Memory B cell (primary cell): ENCODE measurements at places on chromosomes 2 and 18.
A peak's percentile ranks its signal among the peaks of the same experiment; 100 is the strongest.

GRCh38 chr18:55405893-55406406, 182.0 kb downstream of the TCF4 start:
- no peaks in the 10 kb centered on the region for H3K27me3 ChIP-seq
- H3K36me3 ChIP-seq, result peaks cover 1% of the 10 kb centered on the region
- no peak for DNase-seq
- H3K4me1 ChIP-seq, result peaks cover 5% of the 10 kb centered on the region

GRCh38 chr2:238879043-238879442, 31.2 kb downstream of the TWIST2 start:
- no peaks in the 10 kb centered on the region for H3K27me3 ChIP-seq
- no peaks in the 10 kb centered on the region for H3K4me1 ChIP-seq
- H3K36me3 ChIP-seq, result no peaks in the 10 kb centered on the region
- DNase-seq, result no peak
- no peak overlapping the region for H3K4me3 ChIP-seq

DNA sequence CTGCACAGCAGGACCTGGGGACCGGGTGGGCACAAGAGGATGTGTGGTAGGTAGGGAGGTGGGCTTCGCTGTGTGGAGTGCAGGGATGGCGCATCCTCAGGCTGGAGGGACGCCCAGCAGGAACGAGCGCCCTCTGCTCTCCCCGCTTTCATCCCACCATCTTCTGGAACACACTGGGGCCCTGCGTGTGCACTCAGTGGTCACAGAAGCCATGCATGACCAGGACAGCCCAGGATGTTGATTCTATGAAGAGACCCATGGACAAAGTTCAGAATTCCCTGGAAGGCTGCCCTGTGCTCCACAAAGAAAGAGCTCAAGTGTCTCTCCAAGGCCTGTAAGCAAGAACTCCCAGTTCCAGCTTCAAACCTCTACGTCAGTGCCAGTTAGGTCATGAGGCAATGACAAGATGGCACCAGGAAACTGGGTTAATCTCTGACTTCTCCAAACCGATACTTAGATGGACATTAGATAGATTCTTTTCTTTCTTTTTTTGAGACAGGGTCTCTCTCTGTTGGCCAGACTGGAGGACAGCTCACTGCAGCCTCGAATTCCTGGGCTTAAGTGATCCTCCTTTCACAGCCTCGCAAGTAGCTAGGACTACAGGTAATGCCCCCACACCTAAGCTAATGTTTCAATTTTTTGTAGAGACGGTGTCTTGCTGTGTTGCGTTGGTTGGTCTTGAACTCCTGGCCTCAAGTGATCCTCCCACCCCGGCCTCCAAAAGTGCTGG, 3.4 kb downstream of the SLC66A2 start:
- peaks cover 8% of the 10 kb centered on the region for H3K36me3 ChIP-seq
- peak overlapping the region; percentile 24 for H3K27ac ChIP-seq
- H3K27me3 ChIP-seq, result no peaks in the 10 kb centered on the region
- no peak overlapping the region for H3K4me3 ChIP-seq
- peaks cover 40% of the 10 kb centered on the region for H3K4me1 ChIP-seq
- DNase-seq, result no peak

DNA sequence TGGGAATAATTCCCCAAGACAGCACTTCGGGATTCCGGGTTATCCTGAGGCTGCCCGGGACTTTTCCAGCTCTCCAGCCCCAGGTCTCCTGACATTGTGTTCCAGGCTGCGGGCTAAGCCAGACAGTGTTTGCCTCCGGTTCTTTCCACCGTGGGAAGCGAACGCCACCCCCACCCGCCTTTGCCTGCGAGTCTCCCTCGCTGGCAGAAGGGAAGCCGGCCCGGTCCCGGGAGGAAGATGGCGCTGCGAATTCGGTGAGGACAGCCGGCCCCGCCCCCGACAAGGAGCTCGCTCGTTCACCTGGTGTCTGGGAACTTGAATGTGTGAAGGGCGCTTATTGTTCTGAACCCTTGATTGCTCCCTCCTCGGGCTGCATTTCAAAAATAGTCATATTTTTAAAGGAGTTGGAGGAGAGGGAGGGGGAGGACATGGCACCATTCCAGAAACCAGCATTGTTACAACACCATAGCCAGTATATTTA, 2.9 kb downstream of the LRATD1 start:
- no peak overlapping the region for H3K4me3 ChIP-seq
- no peak for DNase-seq
- no peaks in the 10 kb centered on the region for H3K36me3 ChIP-seq
- no peak overlapping the region for H3K27ac ChIP-seq
- H3K4me1 ChIP-seq, result no peaks in the 10 kb centered on the region
- H3K27me3 ChIP-seq, result peaks cover 16% of the 10 kb centered on the region

DNA sequence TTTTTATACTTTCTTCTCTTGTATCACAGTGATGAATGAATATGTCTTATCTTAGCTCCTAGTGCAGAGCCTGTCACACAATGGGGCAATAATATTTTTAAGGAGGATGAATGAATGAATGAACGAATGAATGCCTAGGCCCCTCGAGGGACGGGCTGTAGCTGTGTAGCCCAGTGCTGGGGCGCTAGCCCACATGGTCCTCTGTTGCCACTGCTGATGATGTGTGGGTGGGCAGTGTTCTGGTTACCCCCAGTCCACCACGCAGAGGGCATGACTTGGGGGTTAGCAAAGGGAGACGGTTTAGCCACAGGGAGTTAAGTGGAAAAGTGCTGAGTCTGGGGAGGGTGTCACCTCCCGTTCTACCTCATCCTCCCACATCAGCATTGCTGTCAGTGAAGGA, 134.2 kb downstream of the SMAD7 start:
- H3K36me3 ChIP-seq, result no peaks in the 10 kb centered on the region
- DNase-seq, result no peak
- H3K27ac ChIP-seq, result no peak overlapping the region
- no peaks in the 10 kb centered on the region for H3K27me3 ChIP-seq
- H3K4me3 ChIP-seq, result no peak overlapping the region

- no peak for DNase-seq
- no peaks in the 10 kb centered on the region for H3K27me3 ChIP-seq
- H3K27ac ChIP-seq, result peak overlapping the region; percentile 92
- H3K4me3 ChIP-seq, result peak overlapping the region; percentile 72
- peaks cover 22% of the 10 kb centered on the region for H3K36me3 ChIP-seq
These were observed 23.6 kb downstream of the ANKRD44 start for GRCh38 chr2:197286805-197287595.

DNA sequence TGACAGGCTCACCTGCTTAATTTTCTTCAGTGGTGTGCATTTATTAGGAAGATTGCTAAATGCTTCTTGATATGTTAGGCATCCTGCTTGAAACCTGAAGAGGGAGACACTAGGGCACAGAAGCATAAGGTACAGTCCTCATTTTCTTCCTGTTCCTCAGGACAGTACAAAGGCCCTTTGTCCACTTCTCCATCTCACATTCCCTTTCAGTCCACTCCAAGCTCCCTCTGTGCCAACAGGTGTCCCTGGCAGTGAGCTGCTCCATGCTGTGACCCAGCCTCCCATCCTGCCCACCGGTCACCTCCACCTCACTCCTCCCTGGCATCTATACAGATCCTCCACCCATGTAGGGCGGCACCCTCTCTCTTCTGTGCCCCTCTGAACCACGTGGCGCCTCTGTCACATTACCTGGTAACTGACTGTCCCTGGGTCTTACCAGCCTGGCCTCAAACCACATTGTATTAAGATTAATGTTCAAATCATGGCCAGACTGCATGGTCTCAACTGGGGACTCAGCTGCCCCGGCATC, 162.8 kb downstream of the VAPA start:
- no peaks in the 10 kb centered on the region for H3K36me3 ChIP-seq
- H3K4me1 ChIP-seq, result no peaks in the 10 kb centered on the region
- DNase-seq, result no peak

- peak overlapping the region; percentile 69 for H3K4me3 ChIP-seq
- peaks cover 3% of the 10 kb centered on the region for H3K27me3 ChIP-seq
- no peaks in the 10 kb centered on the region for H3K36me3 ChIP-seq
These were observed 4.5 kb upstream of the GAL3ST2 start for GRCh38 chr2:241772063-241772499.

- DNase-seq, result no peak
- H3K27ac ChIP-seq, result no peak overlapping the region
- no peaks in the 10 kb centered on the region for H3K4me1 ChIP-seq
These were observed 43.5 kb upstream of the CTLA4 start for GRCh38 chr2:203824057-203824456.

DNA sequence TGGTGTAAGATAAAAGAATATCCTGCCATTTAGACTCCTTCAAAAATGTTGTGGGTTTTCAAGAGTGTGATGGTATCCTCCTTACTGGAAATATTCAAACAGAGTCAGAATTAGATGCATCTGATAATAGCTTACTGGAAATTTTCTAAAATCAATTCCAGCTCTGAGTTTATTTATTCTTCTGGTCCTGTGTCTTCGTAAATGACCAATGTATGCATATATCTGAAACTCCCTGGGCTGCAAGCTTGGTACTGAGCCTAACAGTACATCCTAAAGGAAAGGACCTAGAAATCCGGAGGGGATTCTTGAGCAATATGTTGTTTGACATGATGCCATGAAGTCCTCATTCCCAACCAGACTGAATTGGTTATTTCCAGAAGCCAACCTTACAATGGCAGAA, 130.4 kb downstream of the KCNE4 start:
- no peak overlapping the region for H3K4me3 ChIP-seq
- DNase-seq, result no peak
- no peaks in the 10 kb centered on the region for H3K36me3 ChIP-seq
- H3K4me1 ChIP-seq, result no peaks in the 10 kb centered on the region
- H3K27me3 ChIP-seq, result peaks cover 3% of the 10 kb centered on the region
- H3K27ac ChIP-seq, result no peak overlapping the region

GRCh38 chr18:63908858-63909257, 1.1 kb downstream of the SERPINB10 start:
- no peak for DNase-seq
- peaks cover 5% of the 10 kb centered on the region for H3K27me3 ChIP-seq
- no peak overlapping the region for H3K4me3 ChIP-seq
- H3K4me1 ChIP-seq, result peaks cover 4% of the 10 kb centered on the region
- H3K27ac ChIP-seq, result no peak overlapping the region
- no peaks in the 10 kb centered on the region for H3K36me3 ChIP-seq

- no peaks in the 10 kb centered on the region for H3K36me3 ChIP-seq
- H3K27ac ChIP-seq, result no peak overlapping the region
- no peaks in the 10 kb centered on the region for H3K27me3 ChIP-seq
- no peaks in the 10 kb centered on the region for H3K4me1 ChIP-seq
These were observed 73.7 kb downstream of the LRATD1 start for GRCh38 chr2:14706201-14706600.

DNA sequence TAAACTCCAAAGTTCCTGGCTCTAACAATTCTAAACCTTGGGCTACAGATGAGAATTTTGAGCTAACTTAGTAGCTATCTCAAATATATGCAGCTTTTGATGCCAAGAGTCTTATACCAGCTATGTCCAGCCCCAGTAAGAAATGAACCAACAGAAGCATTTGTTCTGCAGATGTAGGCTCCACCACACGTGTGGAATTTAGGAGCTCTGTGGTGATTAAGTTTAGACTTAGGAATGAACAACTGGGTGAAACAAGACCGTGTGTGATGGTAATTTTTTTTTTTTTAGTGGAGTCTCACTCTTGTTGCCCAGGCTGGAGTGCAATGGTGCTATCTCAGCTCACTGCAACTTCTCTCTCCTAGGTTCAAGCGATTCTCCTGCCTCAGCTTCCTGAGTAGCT, 179.7 kb downstream of the ANKRD30B start:
- H3K27me3 ChIP-seq, result no peaks in the 10 kb centered on the region
- DNase-seq, result no peak
- no peaks in the 10 kb centered on the region for H3K4me1 ChIP-seq
- no peak overlapping the region for H3K4me3 ChIP-seq
- H3K27ac ChIP-seq, result no peak overlapping the region

DNA sequence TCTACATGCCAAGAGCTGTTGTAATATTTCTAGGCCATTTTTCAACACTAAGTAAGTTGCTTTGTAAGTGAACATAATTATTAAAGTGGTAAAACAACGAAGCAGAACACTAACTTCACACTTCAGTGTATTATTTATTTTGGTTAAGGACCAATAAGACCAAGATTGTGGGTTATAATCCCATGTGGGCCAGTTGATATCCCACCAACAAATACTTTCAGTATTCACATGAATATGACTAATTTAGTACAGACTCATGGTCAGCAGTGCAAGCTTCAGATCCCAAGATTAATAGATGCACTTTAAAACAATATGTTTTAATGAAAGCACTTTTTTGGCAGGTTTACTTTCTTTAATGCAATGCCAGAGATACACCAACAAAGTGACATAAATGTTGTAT, 154.3 kb downstream of the LCLAT1 start:
- peaks cover 6% of the 10 kb centered on the region for H3K4me1 ChIP-seq
- H3K27ac ChIP-seq, result no peak overlapping the region
- H3K4me3 ChIP-seq, result no peak overlapping the region

GRCh38 chr2:18465979-18466378, 94.5 kb downstream of the RDH14 start:
- H3K36me3 ChIP-seq, result no peaks in the 10 kb centered on the region
- no peak for DNase-seq
- H3K4me3 ChIP-seq, result no peak overlapping the region
- no peaks in the 10 kb centered on the region for H3K4me1 ChIP-seq
- H3K27ac ChIP-seq, result no peak overlapping the region
- H3K27me3 ChIP-seq, result peaks cover 16% of the 10 kb centered on the region

DNA sequence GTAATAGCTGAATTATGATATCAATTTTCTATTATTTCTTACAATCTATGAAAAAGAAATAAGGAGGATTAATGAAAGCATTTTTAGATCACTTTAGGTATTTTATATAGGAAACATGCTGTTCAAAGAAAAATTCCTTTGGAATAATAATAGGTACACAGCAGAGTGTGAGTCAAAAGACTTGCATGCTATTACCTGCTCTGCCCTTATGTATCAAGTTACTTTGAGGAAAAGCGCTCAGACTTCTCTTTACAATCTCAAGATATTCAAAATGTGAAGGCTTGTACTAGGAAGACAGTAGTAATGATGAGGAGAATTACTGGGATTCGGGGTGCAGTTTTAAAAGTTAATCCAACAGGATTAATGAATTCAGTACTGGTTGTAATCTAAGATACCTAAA, 29.1 kb upstream of the RNU4ATAC start:
- no peak for DNase-seq
- peaks cover 13% of the 10 kb centered on the region for H3K4me1 ChIP-seq
- H3K36me3 ChIP-seq, result peaks cover 44% of the 10 kb centered on the region
- no peak overlapping the region for H3K27ac ChIP-seq
- H3K4me3 ChIP-seq, result no peak overlapping the region
- H3K27me3 ChIP-seq, result no peaks in the 10 kb centered on the region

DNA sequence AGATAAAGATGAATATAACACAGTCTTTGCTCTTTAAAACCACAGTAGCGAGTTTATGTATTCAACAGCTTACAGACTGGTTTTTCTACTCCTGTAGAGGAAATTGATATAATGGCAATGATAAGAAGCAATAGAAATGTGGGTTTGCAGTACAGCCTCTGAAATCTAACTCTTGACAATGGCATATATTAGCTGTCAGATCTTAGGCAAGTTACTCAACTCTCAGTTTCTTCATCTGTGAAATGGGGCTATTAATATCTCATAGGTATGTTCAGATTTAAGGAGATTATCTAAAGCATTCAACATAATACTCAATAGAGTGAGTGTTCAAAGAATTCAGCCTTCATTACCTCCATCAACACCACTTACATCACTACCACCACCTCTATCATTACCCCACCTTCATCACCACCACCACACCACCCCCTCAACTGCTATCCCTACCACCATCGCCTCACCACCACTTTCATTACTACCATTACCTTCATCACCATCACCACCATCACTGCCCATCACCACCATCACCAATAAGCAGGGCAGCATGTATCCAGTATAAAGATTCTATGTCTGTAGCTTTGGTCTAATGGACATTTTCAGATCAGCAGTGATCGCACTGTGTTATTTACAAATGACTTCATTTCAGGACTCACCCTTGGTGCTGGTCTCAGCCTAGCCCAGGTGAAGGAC, 22.7 kb downstream of the AOX1 start:
- peaks cover 17% of the 10 kb centered on the region for H3K27me3 ChIP-seq
- H3K27ac ChIP-seq, result no peak overlapping the region
- no peak overlapping the region for H3K4me3 ChIP-seq
- no peak for DNase-seq
